ENCODE measurements at places on chromosomes 5 and 9.

GRCh38 chr9:26891726-26892125, 876 bp downstream of the CAAP1 start:
- DNase-seq: no peak

- no peak for DNase-seq
These were observed 190.1 kb downstream of the NR3C1 start for GRCh38 chr5:143213231-143213850.

DNA sequence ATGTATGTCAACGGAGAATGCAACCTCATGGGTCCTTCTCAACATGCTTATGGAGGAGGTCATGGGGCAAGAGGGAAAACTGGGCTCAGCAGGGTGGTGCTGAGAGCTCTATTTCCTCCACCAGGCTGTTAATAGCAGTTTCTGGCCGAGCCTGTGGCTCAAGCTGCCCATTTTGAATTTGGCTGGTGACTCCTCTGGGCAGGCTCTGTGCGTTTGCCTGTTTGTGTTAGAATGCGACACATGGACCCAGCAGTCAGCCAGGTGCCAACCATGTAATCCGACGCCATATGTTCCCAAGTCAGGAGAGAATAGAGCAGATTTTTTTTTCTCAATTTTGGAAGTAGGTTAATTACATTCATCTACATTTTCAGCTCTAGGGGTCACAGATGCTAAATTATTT, 387.7 kb upstream of the CLINT1 start:
- DNase-seq: no peak

DNA sequence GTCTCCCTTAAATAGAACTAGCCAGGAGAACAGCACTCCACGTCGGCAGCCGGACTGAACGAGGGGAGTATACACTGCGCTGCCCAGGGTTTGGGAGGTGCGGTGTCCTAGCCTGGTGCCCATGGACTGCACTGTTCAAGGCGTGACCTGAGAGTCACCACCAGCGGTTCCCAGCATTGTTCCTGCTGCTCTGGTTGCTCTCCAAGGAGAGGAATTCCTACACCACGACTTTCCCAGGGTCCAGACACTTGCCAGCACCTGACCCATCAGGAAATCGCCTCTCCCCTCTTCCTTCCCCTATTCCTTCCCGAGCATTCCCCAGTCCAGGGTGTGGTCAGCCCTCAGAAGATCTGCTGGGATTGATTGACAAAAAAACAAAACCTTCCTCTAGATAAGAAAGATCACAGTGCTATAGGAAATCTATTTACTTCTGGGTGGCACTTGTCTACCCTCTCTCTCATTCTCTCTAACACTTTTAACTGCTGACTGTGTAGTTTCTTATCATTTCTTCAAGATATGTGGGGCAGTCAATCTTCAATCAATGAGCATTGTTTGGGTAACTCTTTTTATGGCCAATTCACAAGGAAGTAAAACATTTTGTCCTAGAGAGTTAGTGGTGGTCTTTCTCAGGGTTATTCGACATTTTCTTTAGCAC, 297.8 kb upstream of the ACTBL2 start:
- DNase-seq: no peak

GRCh38 chr9:113299800-113300292, 3.3 kb downstream of the RNF183 start:
- no peak for DNase-seq

- no peak for DNase-seq
These were observed 88.4 kb upstream of the TNFSF8 start for GRCh38 chr9:115018547-115019435.

Data from right forelimb (tissue), 1 donor.